Stimulated activated CD8-positive, alpha-beta memory T cell treated with anti-CD3 and anti-CD28 coated beads, Interleukin-2, amount 100 ng/mL, for 1 hour (primary cell): ENCODE measurements at places on chromosomes 3 and 15.
A peak's percentile ranks its signal among the peaks of the same experiment; 100 is the strongest.

GRCh38 chr3:13346481-13347389 is 73.4 kb downstream of the NUP210 start:
- DNase-seq: peak; percentile 39

DNA sequence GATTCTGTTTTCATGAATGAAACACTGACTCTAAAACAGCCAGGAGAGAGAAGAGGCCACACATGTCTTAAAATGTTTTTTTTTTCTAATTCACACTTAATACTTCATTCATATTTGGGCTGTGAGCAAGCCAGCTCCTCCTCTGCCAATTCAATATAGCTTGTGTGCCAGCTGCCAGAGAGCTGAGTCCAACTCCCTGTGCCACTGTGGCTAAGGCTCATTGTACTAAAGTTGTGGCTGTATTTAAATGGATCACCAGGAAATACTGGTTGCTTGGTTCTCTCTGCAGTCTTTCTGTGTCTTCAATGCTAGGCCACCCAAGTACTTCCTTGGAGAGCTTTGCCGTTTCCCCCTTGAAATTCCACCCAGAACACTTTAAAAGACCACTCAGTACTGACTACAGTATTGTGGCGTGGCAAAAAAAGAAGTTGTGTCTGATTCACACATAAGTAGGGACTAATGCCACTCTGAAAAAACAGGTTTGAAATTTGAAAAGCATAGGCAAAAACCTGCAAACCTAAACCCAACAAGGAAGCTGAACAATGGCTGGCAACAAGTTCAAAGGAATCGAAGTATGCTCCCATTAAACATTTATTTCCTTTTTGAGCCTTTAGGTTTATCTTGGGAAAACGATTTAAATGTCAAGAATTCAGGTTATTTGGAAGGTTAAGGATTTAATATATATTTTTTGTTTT is 524.7 kb downstream of the DIPK2A start:
- DNase-seq: no peak

DNA sequence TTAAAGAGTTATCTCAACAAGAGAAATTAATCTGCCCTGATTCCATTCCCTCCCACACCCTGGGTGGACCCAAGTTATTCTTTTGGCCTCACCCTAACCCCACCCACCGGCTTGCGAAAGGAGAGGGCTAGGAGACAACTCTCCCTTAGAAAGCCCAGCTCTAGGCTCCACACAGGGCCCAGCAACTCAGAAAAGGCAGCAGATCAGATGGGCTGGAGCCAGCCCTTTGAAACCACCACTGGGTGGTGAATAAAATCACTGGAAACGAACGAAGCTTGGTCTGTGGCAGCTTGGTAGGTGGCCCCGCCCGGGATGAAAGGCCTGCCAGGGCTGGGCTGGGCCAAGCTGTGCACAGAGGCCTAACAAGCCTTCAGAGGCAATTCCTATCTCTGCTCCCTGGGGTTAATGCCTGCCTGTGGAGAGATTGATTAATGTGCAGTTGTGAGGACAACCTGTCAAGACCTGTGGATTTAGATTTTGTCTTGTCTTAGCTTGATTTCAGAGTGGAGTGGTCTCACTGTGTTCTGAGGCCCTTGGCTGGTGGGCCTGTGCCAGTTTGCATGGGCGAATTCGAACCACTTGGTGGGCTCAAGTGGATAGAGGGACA is 38.8 kb downstream of the BHLHE40 start:
- DNase-seq: no peak

DNA sequence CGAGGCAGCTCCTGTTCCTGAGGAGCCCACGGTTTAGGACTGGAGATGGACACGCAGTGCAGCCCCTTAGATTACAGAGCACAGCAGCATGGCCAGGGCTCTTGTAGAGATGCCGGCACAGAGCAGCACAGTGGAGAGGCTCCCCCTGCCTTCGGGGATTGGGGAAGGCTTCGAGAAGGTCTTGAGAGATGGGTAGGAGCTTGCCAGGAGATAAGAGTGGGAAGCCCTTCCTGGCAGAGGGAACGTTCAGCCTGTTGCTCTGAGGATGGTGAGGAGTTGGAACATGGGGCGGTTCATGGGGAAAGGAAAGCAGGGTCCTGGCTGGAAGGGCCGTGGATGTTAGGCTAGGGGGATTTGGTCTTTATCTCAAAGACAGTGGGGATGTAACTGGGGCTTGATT is 10.0 kb downstream of the EPB42 start:
- no peak for DNase-seq

DNA sequence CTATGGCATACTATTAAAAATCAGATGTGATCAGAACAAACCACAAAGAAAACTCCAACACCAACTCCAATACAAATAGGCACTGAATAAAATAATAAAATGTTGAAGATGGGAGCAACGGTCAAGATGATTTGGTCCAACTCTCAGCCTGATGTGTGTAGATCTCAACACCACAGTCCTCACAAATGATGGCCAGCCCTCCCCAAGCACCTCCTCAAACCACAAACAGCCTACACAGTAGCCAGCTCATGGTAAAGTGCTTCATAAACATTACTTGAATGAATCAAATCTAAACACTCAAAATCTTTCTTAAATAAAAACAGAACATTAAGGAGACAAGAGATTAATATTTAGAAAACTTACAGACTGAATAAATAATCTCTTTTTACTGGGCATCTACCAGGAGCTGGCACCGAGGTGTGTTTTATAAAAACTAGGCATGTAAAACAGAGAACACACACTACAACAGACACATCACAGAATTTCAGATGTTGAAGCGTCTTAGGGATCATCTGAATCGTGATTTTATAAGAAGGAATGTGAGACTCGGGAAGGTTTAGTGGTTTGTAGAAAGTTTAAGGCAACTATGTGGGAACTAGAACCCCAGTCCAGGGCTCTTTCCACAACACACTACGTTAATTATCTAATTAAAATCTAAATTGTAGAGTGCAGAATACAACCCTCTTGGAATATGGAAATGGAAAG is 102.4 kb downstream of the MYLK start:
- no peak for DNase-seq

GRCh38 chr15:32682569-32682968 is 35.2 kb upstream of the GREM1 start:
- DNase-seq: no peak

GRCh38 chr3:23959135-23959900 is 14.2 kb downstream of the NR1D2 start:
- no peak for DNase-seq

DNA sequence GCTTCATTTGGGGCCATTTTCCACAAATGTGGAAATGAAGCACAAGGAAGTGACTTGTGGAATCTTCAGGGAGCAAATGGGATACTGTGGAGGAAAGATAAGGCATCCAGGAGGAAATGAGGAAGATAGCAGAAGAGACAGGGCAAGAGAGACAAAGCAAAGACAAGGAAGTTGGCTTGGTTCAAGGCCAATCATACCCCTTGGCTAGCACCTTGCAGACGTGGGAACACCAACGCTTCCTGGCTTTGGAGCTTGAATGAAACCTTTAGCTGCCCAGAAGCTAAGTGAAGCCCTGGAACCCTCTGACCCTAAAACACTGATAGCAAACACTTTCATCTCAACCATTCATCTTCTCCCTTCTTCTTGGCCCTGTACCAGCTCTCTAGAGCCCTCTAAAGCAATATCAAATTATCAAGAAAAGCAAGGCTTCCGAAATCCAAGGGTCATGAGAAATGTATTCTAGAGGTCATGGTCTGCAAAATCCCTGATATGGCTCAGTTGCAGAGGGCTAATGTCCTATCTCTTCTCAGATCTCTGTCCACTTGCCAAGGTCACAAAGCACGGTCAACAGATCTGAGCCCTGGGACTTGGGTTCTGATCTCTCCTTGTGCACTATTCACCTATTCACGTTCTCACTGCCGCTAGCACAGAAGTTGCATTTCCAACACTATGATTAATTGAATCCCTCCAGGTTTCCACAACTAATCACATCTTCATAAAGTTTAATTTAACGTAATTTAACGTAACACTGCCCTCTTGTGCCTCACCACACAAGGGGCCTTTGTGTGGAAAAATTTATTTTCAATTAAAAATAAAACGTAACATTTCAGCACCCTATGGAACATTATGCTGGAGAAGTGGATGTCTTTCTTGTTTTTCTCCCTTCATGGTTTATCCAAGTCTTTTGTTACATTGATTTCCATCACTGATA is 557.6 kb upstream of the ADAMTS9 start:
- DNase-seq: no peak

GRCh38 chr15:69820819-69821218 is 276.9 kb downstream of the TLE3 start:
- no peak for DNase-seq

DNA sequence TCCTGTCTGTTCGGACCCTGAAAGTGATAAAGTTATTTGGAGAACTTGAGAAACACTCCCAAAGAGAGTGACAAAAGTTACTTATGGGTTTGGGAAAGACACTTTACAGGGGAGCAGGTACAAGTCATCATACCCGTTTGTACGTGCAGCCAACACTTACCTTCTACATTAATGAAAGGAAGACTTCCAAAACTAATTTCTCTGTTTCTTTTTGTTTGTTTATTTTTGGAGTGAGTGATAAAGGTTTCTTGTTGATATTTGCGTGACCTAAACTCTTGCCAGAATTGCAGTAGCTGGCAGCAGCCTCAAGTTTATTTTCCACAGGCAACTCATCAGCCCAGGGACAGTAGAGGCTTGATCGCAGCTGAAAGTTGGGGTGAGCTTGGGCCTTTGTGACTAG is 8.4 kb downstream of the ABHD2 start:
- no peak for DNase-seq

- DNase-seq: peak; percentile 26
Observed at GRCh38 chr15:73677146-73677607, 7.0 kb upstream of the CD276 start.

- DNase-seq: no peak
Observed at GRCh38 chr3:178802259-178802658, 266.0 kb downstream of the KCNMB2 start.

DNA sequence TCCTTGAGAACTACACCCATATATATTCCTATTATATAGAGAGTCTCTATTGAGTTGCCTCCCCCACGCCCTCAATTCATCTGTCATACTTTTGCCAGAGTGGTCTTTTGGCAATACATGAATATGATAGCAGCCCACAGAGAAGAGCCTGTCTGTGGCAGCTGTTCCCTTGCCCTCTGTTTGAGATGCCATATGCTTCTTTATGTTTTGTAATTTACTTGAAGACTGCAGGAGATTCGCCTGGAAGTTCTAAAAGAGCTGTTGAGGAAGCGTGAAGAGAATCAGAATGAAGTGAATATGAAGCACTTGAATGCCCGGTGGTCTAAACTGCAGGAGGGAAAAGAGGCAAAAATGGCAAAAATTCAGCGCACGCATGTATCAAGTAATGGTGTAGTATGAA is 27.2 kb downstream of the CFAP91 start:
- no peak for DNase-seq

GRCh38 chr3:18870642-18871041 is 277.7 kb upstream of the KCNH8 start:
- DNase-seq: no peak

GRCh38 chr3:53680028-53680427 is 166.2 kb downstream of the CHDH start:
- DNase-seq: no peak

- DNase-seq: peak; percentile 97
Observed at GRCh38 chr15:70097321-70098152, at the start of gene TLE3. TLE3 (minus strand) TSS chr15:70097917; CDS start chr15:70096798, 1,119 bp downstream.

DNA sequence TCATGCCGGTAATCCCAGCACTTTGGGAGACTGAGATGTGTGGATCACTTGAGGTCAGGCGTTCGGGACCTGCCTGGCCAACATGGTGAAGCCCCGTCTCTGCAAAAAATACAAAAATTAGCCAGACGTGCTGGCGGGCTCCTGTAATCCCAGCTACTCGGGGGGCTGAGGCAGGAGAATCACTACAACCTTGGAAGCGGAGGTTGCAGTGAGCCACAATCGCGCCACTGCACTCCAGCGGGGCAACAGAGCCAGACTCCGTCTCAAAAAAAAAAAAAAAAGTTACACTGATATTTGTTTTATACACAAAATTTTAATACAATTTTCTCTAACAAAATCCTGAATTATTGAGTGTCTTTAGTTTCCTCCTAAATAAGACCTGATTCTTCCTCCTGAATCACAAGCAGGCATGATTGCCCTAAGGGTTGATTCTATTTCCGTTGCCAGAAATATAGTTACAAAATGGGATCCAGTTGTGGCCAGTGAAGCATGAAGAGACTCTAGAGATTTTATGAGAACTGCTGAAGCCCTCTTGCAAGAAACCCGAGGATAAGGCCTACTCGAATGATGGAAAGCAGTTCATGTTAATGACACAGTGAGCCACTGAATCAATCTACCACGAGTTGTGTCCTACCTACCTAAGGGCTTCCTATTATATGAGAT is 9.6 kb upstream of the SMARCC1 start:
- DNase-seq: no peak

DNA sequence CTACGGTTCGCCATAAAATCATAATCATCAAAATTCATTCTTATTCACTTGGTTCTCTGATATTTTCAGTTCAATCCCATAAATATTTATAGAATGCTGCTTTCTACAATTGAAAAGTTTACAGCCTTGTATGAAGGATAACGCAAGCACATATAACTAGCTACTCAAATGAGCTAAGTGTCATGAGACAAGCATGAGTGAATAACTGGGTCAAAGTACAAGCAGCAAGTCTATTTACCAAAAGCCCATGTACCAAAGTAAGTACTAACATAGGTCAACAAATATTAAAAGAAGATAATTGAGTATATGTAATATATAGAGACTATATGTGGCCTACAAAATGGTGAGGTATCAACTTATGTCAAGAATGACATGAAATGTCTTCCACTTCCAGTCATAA is 596.6 kb downstream of the GBE1 start:
- no peak for DNase-seq

DNA sequence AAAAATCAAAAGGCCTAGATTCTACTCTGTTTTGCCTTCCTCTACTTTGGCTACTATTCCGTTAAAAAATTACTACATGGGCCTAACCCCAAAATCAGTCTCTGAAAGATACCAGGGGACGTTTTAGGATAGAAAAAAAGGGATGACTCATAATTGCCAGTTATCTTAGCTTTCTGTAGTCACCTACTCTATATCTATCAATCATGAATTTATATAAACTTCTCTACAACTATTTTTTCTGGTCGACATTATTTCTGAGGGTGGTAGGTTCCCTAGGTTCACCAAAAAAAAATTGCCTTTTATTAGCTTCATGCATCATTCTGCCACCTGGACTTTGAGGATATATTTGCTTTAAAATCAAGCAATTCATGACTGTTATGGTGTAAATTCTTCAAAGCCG is 36.5 kb downstream of the RAF1 start:
- no peak for DNase-seq

DNA sequence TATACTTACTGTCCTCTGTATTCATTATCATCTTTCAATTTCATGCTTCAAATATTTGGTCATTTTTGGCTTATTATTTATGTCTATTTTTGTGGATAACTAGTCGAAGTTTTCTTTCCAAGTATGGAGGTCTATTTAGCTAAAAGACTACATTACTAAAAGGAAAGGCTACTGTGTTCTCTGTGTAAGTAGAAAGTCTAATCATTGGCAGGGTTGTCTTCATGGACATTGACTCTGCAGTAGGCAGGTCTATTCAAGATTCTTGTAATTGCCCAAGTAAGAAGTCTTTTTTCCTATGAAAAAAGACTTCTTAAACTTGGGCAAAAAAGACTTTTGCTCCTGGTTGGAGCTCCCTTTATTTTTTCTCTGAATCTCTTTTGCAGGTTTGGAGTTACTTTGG is 368.6 kb upstream of the GRM7 start:
- no peak for DNase-seq

- DNase-seq: no peak
Observed at GRCh38 chr15:78570710-78571109, 5.4 kb downstream of the CHRNA5 start.
